ENCODE measurements at places on chromosomes 13 and 19.

GRCh38 chr13:112648966-112649690 is 40.7 kb upstream of the ATP11A start:
- DNase-seq, result no peak

GRCh38 chr13:35378939-35379338 is 97.5 kb downstream of the MAB21L1 start:
- no peak for DNase-seq

DNA sequence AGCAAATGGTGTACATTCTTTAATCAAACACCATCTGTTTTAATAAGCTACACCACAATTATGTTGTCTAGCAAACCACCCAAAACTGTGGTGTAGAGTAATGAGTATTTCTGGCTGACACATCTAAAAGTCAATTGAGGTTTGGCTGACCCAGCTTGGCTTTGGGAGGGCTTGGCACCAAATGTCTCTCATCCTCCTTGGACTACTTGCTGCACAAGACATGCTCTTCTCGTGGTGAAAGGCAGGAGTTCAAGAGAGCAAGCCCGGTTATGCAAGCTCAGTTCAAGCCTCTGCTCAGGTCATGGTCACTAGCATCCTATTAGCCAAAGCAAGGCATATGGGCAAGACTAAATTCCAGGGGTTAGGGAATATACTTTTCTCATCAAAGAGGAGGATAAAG is 37.1 kb downstream of the LACC1 start:
- DNase-seq, result no peak

GRCh38 chr19:49224879-49225278 is 67.3 kb downstream of the TRPM4 start:
- peak; percentile 46 for DNase-seq

GRCh38 chr19:37933937-37934358 is 26.9 kb downstream of the SIPA1L3 start:
- DNase-seq, result no peak
